CD4-positive, alpha-beta T cell treated with Interleukin-17A for 4 hours (primary cell): ENCODE measurements at places on chromosomes 11 and 22.
A peak's percentile ranks its signal among the peaks of the same experiment; 100 is the strongest.

DNA sequence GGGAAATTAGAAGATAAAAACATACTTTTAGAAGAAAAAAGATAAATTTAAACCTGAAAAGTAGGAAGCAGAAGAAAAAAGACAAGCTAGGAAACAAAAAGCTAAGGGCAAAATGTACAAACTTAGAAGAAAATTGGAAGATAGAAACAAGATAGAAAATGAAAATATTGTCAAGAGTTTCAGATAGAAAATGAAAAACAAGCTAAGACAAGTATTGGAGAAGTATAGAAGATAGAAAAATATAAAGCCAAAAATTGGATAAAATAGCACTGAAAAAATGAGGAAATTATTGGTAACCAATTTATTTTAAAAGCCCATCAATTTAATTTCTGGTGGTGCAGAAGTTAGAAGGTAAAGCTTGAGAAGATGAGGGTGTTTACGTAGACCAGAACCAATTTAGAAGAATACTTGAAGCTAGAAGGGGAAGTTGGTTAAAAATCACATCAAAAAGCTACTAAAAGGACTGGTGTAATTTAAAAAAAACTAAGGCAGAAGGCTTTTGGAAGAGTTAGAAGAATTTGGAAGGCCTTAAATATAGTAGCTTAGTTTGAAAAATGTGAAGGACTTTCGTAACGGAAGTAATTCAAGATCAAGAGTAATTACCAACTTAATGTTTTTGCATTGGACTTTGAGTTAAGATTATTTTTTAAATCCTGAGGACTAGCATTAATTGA, 1.0 kb downstream of the MALAT1 start:
- DNase-seq = no peak

DNA sequence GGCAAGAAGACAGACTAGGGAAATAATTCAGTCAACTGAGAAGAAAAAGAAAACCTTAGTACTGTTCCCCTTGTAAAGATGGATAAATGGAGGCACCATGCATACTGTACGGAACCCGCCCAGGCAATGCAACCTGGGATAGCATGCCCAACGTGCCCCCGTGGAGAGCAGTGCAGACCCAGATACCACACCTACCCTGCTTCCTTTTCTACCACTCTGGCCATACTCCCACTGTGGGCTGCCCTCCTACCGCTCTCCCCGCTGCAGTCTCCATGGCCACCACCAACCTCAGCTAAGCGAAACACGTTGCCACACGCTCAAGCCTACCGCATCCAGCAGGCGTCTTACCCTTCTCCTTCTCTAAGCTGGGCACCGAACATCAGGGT, 117.4 kb upstream of the SERPIND1 start:
- no peak for DNase-seq

- DNase-seq = no peak
These were observed 38.9 kb upstream of the CCDC34 start for GRCh38 chr11:27401833-27402316.

DNA sequence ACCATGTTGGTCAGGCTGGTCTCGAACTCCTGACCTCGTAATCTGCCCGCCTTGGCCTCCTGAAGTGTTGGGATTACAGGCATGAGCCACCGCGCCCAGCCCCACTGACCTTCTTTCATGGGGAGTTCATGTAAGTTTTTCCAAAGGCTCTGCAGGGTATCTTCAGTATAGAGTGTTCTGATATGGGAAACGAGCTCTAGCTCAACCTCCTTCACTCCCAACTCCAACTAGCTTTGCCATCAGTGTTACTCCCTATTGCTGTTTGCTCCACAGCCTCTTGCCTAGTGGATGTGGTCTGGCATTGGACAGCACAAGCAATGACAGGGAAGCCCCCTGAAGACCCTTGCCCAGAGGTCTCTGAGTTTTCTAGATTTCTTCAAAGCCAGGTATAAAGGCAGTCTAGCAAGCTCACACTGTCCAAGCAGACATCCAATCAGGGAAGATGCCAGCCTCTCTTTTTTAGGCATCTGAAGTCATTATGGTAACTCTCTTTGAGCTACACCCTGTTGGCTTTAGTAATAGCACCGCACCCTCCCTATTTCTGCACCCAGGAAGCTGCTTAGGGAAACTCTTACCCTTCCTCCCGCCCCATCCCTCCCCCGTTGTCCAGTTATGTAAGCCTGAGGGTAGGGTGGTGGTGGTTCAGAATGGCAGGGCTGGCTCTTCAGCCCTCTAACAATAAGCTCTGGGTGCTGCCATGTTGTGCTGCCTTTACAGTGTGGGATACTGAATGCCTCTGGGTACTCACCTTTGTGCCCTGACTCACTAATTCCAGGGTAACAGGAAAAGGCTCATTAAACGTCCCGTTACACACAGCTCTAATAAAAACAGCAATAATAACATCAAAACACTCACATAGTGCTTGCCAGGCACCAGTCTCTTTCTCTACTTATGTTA, 41.4 kb upstream of the CLDN5 start:
- no peak for DNase-seq

DNA sequence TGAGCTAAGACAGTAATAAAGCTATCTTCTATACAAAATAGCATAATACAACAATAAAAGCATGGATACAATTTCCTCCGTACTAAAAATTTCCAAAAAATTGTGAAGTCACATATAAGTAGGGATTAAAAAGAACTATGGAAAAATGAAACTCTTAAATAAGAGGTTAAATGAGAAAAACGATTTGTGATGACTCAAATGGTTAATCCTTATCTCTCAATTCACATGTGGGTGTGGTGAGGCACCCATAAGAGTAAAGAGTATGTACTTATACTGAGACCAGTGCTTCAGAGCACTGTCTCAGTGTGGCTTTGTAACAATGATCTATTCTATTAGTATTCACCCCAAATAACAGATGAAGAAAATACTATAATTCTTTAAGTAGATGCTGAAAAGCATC, 25.0 kb upstream of the CCDC34 start:
- no peak for DNase-seq

DNA sequence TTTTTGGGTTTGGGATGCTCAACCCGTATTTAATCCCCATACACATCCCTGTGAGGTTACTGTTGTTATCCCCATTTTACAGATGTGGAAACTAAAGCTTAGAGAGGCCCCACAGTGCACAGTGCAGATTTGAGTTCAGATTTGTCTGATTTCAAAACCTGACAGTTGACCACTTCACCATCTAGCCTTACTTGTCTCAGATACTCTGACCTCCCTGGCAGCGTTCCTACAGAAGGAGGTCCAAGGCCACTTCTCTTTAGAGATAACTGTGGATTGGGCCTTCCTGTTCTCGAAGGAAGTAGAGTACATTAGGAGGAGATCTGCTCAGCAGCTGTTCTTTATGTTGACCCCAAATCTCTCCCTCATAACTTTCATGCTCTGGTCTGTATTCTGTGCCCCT, 46.7 kb upstream of the CTTN start:
- DNase-seq = no peak

DNA sequence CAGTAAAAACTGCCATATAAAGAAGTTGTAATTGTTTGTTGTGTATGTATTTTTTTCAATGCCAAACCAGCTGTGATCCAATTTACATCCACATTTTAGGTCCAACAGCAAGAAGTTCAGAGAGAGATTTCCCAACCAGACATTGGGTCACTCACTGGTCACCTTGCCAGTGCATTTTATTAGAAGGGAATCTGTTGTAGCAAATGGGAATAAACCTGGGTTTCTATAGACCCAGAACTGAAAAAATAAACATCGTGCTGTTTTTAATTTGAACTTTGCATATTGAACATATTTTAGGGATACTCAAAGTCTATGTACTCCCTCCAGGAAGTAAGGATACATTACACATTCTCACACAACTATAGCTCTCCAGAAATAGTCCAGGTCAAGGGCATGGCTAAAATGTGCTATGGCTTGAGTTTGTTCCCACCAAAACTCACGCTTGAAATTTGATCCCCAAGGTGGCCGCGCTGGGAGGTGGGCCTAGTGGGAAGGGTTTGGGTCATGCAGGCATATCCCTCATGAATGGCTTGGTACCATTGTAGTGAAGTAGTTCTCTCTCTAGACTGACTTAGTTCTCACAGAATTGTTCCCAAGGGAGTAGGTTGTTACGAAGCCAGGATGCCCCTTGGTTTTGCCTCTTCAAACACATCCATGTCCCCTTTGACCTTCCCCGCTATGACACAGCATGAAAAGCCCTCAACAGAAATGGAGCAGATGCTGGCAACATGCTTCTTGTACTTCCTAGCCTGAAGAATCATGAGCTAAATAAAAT, 90.9 kb downstream of the RRAS2 start:
- no peak for DNase-seq

DNA sequence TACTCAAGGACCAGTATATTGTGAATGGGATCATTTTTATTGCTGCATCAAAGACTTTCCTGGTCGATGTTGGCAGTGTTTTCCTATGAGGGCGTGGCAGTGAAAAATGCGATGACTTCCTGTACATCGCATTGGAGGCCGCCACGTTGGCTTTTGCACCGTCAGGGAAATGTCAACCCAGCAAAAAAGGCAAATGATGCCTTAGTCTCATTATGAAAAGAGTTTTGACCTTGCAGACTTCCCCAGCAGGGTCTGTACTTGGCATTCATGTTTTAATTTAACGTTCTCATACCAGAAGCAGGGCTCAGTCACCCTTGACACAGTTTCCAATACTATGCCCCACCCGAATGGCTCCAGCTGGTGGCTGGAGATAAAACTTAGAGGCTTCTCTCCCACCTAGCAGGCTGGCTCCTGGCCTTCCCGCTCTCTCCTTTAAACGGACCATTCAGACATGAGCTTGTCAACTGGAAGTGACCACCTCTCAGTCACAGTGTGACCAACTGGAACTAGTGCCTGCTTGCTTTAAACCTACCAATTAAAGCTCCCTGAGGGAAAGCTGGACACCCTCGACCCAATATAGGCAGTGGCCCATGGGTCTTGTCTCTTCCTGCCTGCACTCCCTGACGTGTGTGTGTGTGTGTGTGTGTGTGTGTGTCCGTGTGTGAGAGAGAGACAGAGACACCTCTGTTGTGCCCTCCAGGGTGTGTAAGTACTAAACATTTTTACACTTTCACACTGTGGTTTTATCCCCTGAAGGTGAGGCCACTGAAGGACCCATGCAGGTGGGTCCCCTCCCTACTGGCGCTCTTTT, 8.7 kb upstream of the GDPD5 start:
- no peak for DNase-seq

GRCh38 chr11:131070365-131070764, 154.1 kb upstream of the SNX19 start:
- no peak for DNase-seq

GRCh38 chr11:62556108-62556874, 9.7 kb upstream of the AHNAK start:
- peak; percentile 87 for DNase-seq

GRCh38 chr11:114784216-114784615, 105.9 kb downstream of the NXPE2 start:
- no peak for DNase-seq

DNA sequence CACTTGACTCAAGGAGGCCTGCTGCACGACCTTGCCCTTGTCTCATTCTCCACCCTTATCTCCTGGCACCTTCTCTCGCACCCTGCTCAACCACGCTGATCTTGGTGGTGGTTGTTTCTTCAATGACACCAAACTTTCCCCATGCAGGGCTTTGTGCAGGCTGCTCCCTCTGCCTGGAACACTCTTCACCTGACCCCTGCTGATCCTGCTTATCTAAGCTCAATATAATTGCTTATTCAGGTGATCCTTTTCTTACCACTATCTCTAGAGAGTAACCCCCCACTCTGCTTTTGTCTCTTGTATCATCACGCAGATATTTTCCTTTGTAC, 604.4 kb downstream of the BUD13 start:
- no peak for DNase-seq

- peak; percentile 72 for DNase-seq
These were observed at the start of gene RTN4R for GRCh38 chr22:20268279-20269012. TSS of gene RTN4R (minus strand) at chr22:20268318. CDS start at chr22:20268092, 226 bp downstream.
